Gastroesophageal sphincter (tissue), 4 donors: ENCODE measurements at places on chromosomes 12 and 14. TPM values are rescaled to one million over a fixed set of nuclear protein-coding genes. Genes with fewer than 3 reads are reported as not detected.

The CLEC9A gene
- total RNA-seq = not detected

The ARL6IP4 gene
- total RNA-seq = 327 TPM

The OR4M1 gene
- total RNA-seq = 0.15 TPM

The SLC25A47 gene
- total RNA-seq = 0.31 TPM

The CLEC2D gene
- total RNA-seq = 12.1 TPM

The LRRC43 gene
- total RNA-seq = 4.4 TPM

DNA sequence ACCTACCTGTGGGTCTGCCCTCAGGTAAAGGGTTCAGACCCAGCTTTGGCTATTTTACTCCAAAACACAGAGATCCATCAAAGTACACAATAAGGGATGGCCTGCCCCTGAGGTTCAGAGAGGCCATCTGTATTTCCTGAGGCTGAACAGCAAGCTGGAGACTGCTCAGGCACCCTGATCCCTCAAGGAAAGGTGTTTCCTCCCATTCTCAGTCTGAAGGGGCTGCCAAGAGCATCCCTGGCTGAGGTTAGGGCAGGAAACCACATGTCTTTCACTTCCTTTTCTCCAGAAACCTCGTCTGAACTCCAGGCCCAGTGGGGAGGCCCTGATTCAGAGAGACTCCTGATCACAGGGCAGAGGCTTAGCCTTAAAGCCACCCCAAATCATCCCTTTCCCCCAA, 1.5 kb downstream of the RILPL1 start:
- no peak for ATAC-seq

GRCh38 chr14:30005114-30005808, 77.6 kb upstream of the PRKD1 start:
- peak; percentile 77 for ATAC-seq

DNA sequence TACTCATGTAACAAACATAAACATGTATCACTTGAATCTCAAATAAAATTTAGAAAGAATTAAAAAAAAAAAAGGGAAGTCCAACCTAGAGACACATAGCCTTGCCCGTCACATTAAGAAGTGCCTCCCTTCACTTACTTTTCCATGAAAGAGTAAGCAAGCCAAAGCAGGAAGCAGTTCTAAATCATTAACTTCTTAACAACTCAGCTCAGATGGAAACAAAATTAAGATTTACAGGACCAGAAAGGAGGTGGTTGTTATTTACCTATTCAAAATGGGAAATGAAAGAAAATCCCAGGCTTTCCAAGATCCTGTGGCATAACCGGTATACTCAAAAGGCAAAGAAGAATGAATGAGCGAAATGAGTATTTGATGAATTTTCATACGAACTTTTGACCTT, 258.6 kb upstream of the DCN start:
- ATAC-seq = no peak

GRCh38 chr14:55718551-55718950, 138.5 kb downstream of the KTN1 start:
- no peak for ATAC-seq

DNA sequence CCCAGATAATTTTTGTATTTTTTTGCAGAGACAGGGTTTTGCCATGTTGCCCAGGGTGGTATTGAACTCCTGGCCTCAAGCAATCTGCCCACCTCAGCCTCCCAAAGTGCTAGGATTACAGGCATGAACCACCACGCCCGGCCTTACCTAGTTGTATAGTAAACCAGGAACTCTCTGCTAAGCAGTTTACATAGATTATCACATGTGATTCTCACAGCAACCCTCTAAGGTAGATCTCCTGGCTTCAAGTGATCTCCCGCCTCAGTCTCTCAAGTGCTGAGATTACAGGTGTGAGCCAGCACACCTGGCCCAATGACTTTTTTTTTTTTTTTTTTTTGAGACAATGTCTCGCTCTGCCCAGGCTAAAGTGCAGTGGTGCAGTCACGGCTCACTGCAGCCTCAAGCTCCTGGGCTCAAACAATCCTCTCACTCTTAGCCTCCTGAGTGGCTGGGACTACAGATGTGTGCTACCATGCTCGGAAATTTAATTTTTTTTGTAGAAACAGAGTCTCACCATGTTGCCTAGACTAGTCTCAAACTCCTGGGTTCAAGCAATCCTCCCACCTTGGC, 26.0 kb upstream of the ATP2A2 start:
- no peak for ATAC-seq

DNA sequence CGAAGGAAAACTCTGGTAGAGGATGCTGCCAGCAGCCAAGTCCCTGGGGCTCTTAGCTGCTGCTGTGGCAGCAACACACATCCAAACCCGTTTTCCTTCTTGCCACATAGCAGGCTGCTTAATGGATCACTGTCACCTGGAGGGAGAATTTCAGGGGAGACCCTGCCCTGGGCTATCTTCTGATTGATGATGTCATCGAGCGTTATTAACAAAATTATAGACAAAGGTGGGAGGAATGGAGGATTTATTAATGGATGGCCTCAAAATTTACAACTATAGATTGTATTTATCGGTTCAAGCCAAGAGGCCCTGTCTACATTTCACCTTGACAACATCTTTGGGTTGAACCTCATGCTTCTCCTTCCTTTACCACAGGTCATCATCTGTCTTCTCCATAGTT, 120.8 kb upstream of the PZP start:
- no peak for ATAC-seq

- no peak for ATAC-seq
Observed at GRCh38 chr12:7061138-7061537, 620 bp downstream of the C1S start.

GRCh38 chr12:20486233-20486632, 117.9 kb downstream of the PDE3A start:
- ATAC-seq = no peak

- ATAC-seq = no peak
Observed at GRCh38 chr12:51240971-51241370, 2.3 kb downstream of the DAZAP2 start.

DNA sequence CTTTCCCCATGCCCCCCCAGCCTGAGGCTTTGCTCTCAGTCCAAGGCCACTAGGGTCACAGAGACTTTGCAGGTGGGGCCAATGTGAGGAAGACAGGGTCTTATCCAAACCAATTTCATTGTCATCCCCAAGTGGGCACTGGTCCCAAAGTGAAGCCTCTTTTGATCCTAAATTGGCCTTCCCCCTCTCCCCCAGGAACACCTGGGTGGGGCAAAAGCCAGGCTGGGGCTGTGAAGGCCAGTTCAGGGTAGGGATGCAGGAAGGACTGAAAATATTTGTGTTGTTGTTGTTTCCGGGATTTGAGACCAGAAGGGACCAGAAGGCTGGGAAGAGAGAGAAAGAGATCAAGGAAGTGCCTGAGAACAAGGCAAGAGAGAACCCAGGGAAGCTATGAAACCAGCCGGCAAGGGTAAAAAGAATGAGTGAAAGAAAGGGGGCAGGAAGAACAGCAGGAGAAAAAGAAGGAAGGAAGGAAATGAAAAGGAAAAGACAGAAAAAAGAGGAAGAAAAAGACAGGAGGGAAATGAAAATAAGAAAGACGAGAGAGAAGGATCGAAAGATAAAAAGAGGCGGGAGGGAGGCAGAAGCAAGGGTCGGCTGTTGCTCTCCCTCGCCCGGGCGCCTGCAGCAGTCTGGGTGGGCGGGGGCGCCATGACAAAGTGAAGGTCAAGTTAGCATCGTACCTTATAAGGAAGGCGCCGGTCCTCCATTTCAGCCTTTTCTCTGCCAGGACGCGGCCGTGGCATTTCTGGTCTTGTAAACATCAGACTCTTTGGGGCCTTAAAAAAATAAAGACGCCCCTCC, 7.4 kb upstream of the HOXC11 start:
- no peak for ATAC-seq

DNA sequence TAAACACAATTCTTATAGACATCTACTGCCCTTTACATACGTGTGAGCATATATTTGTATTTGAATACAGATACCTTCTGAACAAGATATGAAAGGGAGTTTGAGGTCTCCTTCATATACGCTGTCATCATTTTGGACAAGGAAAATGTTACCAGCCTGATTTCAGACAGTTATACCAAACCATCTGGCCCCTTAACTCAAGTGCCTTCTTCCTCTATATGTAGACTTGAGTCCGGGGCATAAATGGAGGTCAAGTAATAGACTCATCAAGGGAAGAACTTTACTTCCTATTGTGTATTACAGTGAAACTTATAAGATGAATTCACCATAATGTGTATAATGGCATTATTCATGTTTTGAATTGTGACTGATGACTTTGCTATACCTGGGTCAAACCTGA, 52.2 kb downstream of the FAR2 start:
- no peak for ATAC-seq

DNA sequence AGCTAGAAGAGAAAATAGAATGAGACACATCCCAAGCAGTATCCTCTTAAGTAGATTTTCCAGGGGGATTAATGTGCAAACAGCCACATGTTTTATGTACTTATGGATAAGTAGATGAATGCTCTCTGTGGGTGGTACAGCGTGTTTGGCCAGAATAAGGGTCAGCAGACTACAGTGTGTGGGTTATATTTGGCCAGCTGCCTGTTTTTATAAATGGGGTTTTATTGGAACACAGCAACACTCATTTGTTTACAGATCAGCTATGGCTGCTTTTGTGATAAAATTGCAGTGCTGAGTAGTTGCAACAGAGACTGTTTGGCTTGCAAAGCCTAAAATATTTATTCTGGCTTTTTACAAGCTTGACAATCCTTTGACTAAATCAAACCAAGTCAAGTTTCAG, 780.2 kb upstream of the SEL1L start:
- no peak for ATAC-seq

GRCh38 chr12:58313091-58313855, 371.9 kb downstream of the ATP23 start:
- no peak for ATAC-seq

- ATAC-seq = no peak
Observed at GRCh38 chr12:52081263-52081733, 1.8 kb downstream of the SMIM41 start.

GRCh38 chr14:94213021-94213420, 38.9 kb downstream of the PPP4R4 start:
- ATAC-seq = no peak

DNA sequence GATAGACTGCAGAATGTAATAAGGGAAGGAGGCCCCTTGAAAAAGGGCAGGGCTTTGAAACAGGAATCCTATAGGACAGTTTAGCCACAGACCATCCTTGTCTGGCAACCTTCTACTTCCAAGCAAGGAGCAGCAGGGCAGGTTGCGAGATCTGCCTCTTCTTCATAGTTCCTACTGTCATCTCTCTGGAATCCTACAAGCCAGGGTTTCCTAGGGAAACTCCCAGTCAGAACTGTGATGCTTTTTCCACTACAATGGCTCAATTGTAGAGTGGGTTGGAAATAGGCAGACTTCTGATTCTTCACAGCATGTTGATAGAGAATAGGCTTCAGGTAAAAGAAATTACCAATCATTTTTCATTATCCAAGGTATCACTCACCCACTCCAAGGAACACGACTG, 186.3 kb downstream of the DACT1 start:
- no peak for ATAC-seq

DNA sequence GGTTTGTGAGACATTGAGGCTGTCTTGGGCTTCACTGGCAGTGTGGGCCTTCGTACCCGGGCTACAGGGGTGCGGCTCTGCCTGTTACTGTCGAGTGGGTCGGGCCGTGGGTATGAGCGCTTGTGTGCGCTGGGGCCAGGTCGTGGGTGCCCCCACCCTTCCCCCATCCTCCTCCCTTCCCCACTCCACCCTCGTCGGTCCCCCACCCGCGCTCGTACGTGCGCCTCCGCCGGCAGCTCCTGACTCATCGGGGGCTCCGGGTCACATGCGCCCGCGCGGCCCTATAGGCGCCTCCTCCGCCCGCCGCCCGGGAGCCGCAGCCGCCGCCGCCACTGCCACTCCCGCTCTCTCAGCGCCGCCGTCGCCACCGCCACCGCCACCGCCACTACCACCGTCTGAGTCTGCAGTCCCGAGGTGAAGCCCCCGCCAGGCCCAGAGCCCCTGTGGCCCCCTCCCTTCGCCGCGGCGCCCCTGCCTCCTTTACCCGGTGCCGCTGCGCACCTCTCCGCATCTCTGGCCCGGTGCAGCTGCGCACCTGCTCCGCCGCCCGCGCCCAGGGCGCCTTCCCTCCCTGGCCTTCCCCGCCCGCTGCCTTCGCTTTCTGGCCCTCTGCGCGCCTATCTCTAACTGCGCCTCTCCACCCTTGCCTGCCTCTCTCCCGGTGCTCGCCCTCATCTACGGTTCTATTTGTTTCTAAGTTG, at the start of gene ENO2:
Gene ENO2, plus strand, starts transcription at position 335 of the 701 bp plus-strand sequence. CDS start 1,253 bp downstream, outside the sequence.
- peak; percentile 96 for ATAC-seq

GRCh38 chr14:102760496-102761193, 16.6 kb upstream of the TRAF3 start:
- ATAC-seq = no peak

DNA sequence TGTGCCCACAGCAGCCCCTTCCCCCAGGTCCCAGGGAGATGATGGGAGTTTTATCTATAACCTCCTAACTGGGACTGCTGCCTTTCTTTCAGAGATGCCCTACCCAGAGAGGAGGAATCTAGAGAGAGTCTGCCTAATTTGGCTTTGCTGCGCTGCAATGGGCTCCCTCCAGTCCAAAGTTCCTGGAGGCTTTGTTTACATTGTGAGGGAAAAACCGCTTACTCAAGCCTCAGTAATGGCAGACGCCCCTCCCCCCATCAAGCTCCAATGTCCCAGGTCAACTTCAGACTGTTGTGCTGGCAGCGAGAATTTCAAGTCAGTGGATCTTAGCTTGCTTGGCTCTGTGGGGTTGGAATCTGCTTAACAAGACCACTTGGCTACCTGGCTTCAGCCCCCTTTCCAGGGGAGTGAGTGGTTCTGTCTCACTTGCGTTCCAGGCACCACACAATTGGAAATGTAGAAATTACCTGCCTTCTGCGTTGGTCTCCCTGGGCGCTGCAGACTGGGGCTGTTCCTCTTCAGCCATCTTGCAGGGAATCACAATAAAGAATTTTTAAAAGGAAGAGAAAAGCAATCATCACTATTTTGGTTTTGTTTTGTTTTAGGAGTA, 262.5 kb downstream of the FOXG1 start:
- ATAC-seq = no peak

GRCh38 chr12:32734952-32735351, 20.7 kb downstream of the YARS2 start:
- ATAC-seq = no peak

DNA sequence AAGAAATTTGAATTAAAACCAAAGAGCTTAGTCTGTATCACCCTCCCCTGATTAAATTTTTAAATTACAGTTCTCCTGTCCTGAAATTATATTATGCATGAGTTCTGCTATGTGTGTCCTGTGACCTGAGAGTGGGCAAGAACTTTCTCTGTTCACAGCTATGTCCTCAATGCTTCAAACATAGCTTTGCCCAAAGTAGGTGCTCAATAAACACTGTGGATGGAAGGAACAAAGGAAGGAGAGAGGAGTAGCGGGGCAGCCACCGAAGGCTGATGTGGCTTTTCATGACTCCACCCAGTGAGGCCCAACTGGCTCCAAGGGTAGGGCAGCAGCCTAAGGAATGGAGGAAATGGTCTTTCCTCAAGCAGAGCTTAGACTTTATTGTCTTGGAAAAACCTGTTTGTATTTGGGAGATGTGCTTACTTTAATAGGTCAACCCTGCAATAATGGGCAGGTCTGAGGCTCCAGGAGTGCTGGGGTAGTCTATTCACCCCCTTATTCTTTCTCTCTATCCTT, 7.6 kb upstream of the MARK3 start:
- ATAC-seq = no peak

DNA sequence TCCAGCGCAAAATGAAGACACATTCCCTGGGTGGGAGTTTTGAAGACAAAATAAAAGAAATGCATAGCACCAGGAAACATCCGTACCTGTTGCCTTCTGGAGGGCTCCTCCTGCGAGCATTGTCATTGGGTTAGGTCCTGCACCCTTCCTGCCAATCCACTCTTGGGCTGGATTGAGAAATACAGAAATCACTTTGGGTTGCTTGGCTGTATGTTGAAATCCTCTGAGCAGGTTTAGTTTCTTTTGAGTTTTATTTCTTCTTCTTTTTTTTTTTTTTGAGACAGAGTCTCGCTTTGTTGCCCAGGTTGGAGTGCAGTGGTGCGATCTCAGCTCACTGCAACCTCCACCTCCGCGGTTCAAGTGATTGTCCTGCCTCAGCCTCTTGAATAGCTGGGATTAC, 67.6 kb downstream of the ARF6 start:
- ATAC-seq = no peak
